ENCODE measurements at places on chromosomes 2 and 18. TPM values are rescaled to one million over a fixed set of nuclear protein-coding genes. Genes with fewer than 3 reads are reported as not detected.

CYTIP gene
- not detected for total RNA-seq

CSRNP3 gene
- total RNA-seq: not detected

TP53I3 gene
- 275 TPM for total RNA-seq

GNLY gene
- 0.30 TPM for total RNA-seq

HOXD3 gene
- total RNA-seq: 0.20 TPM

ABHD1 gene
- 1.6 TPM for total RNA-seq

Data from A549 treated with Mapracorat at 1 μM for 4 hours (cell line).